Fibroblast of villous mesenchyme (primary cell): ENCODE measurements at places on chromosomes 5 and 9.

DNA sequence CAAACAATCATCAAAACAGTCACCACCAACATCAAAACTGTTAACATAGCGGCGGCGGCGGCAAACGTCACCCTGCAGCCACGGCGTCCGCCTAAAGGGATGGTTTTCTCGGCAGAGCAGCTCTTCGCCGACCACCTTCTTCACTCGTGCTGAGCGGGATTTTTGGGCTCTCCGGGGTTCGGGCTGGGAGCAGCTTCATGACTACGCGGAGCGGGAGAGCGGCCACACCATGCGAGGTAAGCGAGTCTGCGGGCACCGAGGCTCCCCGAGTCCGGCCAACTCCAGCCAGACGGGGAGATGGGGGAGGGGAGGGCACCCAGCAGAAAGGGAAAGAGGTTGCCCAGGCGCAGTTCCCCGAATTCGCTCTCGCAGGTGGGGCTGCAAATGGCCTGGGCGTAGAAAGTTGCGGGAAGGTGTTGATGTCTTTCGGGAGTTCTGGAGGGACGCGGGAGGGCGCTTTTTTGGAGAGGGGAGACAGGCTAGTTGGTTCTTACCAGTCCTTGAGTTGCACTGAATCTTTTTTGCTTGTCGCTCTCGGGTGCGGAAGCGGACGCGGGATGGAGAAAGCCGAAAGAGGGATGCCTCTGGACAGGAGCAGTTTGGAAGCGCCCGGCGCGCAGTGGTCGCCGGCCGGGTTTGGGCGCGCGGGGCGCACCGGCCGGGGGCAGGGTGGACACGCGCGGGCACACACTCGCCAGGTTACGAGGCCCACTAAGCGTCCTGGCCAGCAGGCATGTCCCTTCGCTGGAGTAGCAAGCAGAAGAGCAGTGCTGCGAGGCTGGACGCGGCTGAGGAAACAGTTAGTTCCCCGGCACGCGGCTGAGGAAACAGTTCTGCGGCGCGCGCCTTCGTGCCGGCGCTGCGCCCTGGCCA lies 849 bp downstream of the RORB start:
- DNase-seq = peak; percentile 36

DNA sequence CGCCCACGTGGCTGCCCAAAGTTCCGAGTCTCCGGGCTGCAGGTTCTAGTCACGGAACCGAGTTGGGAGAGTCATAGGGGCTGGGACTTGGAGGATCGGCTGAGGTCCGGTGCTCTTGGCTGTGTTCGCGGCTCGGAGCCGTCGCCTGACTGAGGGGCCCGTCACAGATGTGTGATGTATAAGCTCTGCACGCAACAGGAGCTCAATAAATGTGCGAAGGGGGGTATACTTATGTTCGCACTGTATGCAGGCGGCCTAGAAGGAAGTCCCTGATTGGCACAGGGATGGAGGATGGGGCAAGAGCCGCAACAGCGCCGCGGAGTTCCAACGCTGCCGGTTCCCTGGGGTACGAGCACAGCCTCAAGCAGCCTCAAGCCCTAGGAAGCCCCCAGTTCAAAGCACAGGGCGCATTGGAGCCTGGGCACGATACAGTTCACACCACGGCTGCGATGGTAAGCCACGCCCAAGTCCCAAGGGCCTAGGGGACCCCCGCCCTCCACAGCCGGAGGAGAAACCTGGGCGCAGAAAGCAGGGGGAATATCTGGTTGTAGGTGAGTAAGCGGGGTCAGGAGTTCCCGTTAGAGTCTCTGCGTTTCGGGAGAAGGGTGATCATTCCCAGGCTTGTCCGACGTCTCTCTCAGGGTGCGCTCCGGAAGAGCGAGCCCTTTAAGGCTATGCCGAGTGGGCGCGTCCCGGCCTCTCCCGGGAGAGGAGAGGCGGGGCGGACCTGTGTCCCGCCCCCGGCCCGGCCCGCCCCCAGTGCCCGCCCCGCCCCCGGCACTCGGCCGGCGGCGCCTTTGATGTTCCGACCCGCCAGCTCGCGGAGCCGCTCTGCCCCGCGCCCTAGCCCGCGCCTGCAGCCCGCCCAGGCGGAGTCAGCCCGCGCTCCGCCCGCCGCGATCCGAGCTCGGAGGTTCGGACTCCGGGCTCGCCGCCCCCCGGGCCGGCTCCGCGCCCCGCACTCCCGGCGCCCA lies at the start of gene TCF7:
Gene TCF7 (plus strand): TSS at position 780 of the 974 bp plus-strand sequence. CDS start 226 bp downstream, outside the sequence.
- DNase-seq = peak; percentile 76

GRCh38 chr9:71243951-71244350 lies 122.5 kb upstream of the TRPM3 start:
- DNase-seq = no peak

- DNase-seq = peak; percentile 13
These were observed 239.3 kb upstream of the GRIN3A start for GRCh38 chr9:101977614-101978210.

DNA sequence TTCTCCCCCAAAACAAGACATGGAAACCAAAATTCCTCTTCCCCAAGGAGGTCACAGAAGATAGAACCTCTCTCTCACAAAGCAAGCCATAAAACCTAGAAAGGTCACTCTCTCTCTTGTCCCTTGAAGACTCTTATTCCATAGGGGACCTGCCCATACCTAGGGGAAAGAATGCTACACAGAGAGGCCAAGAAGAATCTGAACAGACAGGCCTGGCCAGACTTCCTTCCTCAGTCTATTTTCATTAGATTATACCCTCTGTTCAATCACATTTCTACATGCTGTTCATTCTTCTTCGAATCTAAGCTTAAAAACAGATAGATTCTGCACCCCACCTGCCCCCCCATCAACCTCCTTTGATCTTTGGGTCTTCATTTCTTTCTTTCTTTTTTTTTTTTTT lies 206.8 kb downstream of the TLE4 start:
- DNase-seq = no peak

- DNase-seq = no peak
These were observed 137.5 kb upstream of the RASGRF2 start for GRCh38 chr5:80822640-80823039.

DNA sequence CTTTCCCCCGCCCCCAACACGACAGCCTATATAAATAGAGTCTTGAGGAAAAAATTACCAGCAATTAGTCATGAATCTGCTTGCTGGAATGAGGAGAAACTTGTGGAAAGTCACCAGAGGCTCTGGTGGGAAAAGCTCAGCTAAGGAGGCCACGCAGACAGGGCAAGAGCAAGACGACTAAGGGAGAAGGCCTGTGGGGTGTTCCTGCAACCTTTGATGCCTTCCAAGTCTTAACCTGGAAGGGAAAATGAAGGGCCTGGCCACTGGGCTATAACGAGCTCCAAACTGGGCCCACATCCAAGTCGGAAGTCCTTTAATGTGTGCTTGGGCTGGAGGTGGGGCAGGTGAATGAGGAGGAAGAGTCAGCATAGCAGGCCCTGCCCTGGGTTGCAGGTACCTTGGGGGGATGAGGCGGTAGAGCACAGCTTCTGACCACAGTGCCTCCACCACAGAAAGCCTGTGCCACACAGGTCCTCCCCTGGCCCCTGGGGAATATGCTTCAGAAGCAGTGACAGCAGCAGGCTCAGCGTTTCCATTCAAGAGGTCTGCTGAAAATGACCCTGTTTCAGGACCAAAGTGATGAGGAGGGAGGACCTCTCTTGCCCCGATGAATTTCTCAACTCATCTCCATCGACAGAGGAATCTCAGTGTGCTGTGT lies 92.8 kb upstream of the LRRTM2 start:
- no peak for DNase-seq

- DNase-seq = no peak
These were observed 76.3 kb downstream of the MACROH2A1 start for GRCh38 chr5:135322744-135323143.

DNA sequence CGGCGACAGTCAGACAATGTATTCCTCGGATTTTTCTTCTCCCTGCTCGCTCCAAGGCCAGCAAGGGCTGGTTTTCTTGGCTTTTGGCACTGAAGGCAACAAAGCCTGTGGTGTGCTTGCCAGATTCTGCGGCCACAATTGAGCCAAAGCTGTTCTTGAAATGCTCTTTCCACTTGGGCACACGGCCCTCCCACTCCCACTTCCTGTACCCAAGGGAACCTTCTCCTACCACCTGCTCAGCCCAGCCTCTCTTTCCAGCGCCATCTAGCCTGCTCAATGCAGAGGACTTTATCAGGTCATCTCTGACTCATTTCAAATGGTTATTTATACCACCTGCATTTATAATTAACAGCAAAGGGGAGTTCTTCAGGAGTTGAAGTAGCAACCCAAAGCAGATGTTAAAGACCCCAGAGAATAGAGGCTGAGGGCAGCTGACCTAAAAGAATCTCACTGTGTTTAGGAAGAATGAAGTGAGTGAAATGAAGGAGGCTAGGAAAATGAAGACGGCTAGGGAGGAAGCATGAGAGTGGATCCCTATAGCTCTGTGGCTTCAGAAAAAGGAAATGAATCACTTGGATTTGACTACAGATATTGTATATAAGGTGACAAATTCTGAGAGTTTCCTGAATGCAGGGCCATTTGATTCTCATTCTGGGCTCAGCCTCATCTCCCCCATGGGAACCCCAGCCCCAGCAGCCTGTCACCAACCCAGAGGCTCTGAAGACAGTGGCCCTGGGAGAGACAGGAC lies 439.0 kb downstream of the ENC1 start:
- DNase-seq = peak; percentile 29

DNA sequence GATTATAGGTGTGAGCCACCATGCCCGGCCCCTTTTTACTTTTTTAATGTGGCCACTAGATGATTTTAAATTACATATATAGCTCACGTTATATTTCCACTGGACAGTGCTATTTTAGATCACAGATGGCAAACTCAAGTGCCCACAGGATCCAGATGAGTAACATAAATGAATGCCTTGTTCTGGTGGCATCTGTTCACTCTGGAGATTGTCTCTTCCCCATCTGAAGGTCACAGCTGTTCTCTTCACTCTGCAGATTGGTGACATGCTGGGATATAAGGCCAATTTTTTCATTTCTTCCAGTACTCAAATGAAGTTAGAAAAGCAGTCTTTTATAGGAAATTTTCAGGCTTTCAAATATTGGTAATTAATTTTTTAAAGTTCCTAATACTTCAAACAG lies 160.1 kb downstream of the DOCK8 start:
- DNase-seq = no peak

DNA sequence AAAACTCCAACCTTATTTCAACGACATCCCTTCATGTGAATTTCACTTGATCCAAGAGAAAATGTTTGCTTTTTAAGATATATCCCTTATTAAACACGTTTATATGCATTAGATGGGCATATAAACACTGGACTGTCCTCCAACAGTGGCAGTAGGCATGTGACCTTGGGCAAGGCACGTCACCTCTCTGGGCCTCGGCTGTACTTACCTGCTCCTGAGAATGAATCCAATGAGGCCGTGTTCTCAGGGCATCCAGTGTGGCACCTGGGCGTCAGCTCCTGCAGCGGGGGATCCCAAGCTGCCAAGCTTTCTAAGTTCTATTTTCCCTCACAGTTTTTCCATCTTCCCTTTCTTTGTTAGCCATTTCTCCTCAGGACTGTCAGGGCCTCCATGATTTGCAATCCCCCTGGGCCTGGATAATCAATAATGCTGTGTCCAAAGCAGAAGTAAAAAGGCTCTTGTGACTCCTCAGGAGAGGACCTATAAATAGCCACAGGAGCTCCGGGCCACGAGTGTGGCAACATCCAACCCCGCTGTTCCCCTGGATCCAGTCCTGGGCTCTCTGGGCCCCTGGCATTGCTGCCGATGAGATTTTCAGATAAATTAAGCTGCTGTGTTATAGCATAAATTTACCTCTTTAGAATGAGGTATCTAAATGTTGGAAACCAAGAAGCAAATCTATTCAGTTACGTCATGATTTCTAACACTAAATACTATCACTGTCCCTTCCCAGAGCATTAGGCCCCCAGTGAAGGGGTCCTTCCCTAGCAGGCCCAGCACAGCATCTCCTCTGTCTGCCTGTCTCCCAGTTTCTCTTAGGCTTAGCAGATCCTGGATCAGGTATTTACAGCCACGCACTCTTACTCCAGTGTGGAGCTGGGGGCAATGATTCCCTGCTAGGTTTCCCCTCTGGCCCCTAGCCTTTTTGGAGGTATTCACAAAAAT lies 76.8 kb downstream of the PTPN3 start:
- DNase-seq = no peak
